ENCODE measurements at places on chromosomes 6 and 20. TPM values are rescaled to one million over a fixed set of nuclear protein-coding genes. Genes with fewer than 3 reads are reported as not detected.

The RFX6 gene
- total RNA-seq = not detected

The FAM209B gene
- 0.28 TPM for total RNA-seq

The FBXO5 gene
- 19.6 TPM for total RNA-seq

The C20orf96 gene
- 10.1 TPM for total RNA-seq

The ARFGEF3 gene
- 0.63 TPM for total RNA-seq

The SLC2A10 gene
- not detected for total RNA-seq

The SULF2 gene
- total RNA-seq = 27.8 TPM

The HUS1B gene
- 0.12 TPM for total RNA-seq

The ABRACL gene
- 42.0 TPM for total RNA-seq

The HLA-DOB gene
- total RNA-seq = 0.21 TPM

The TRIM10 gene
- not detected for total RNA-seq

The ANKRD66 gene
- total RNA-seq = not detected

The TRIM15 gene
- not detected for total RNA-seq

The SIM1 gene
- total RNA-seq = not detected

The TOX2 gene
- 10.4 TPM for total RNA-seq

The MED23 gene
- 5.4 TPM for total RNA-seq

The ULBP2 gene
- total RNA-seq = 4.1 TPM

The SLC12A5 gene
- total RNA-seq = 13.8 TPM

The FAM217A gene
- not detected for total RNA-seq

The HLA-DPA1 gene
- total RNA-seq = not detected

The PTPRK gene
- total RNA-seq = 13.5 TPM

The C20orf144 gene
- total RNA-seq = 0.08 TPM

The JAG1 gene
- total RNA-seq = 49.0 TPM

The HEY2 gene
- not detected for total RNA-seq

The PDYN gene
- not detected for total RNA-seq

The TGM3 gene
- total RNA-seq = 0.12 TPM

The VWA7 gene
- 1.7 TPM for total RNA-seq

The HTR1B gene
- total RNA-seq = 0.32 TPM

The CBLN4 gene
- not detected for total RNA-seq

The CYP21A2 gene
- not detected for total RNA-seq

The KCNK5 gene
- total RNA-seq = 1.3 TPM

The OCSTAMP gene
- not detected for total RNA-seq

The EPPIN gene
- not detected for total RNA-seq

The PLCB4 gene
- total RNA-seq = 25.2 TPM

The DEFB124 gene
- 0.32 TPM for total RNA-seq

The GRM1 gene
- not detected for total RNA-seq

The PAX1 gene
- 0.11 TPM for total RNA-seq

The PNLDC1 gene
- total RNA-seq = 0.05 TPM

The ECT2L gene
- not detected for total RNA-seq

The LY6G6F gene
- total RNA-seq = not detected

The HRH3 gene
- not detected for total RNA-seq

The ZC2HC1B gene
- total RNA-seq = not detected

The AIG1 gene
- 25.6 TPM for total RNA-seq

The UNC5CL gene
- 0.46 TPM for total RNA-seq

The SLA2 gene
- 0.08 TPM for total RNA-seq

The ADGB gene
- not detected for total RNA-seq

The MSH5 gene
- 14.2 TPM for total RNA-seq

The MLIP gene
- not detected for total RNA-seq

The TNF gene
- not detected for total RNA-seq

The EEF1E1 gene
- total RNA-seq = 53.0 TPM

All from A549 treated with dexamethasone at 1 μM for 4 hours (cell line).